H7 (cell line): ENCODE measurements at places on chromosomes 2 and 18. TPM values are rescaled to one million over a fixed set of nuclear protein-coding genes. Genes with fewer than 3 reads are reported as not detected.

The ARID5A gene
- total RNA-seq = 20.7 and 26.7 TPM in 2 replicates

The NAT8 gene
- total RNA-seq = not detected in 2 replicates

The KCNIP3 gene
- total RNA-seq = 0.48 and 3.2 TPM in 2 replicates

The MATN3 gene
- 1.8 and 3.6 TPM in 2 replicates for total RNA-seq

The HOXD13 gene
- 0.07 TPM in 1 of 2 replicates, not detected in the other for total RNA-seq
